ENCODE measurements at places on chromosomes 12 and 14. TPM values are rescaled to one million over a fixed set of nuclear protein-coding genes. Genes with fewer than 3 reads are reported as not detected.

The CAPZA3 gene
- total RNA-seq, result not detected

The PTGR2 gene
- 2.3 TPM for total RNA-seq

The SERPINA6 gene
- total RNA-seq, result not detected

The GLT1D1 gene
- total RNA-seq, result 9.5 TPM

The PRH2 gene
- total RNA-seq, result not detected

DNA sequence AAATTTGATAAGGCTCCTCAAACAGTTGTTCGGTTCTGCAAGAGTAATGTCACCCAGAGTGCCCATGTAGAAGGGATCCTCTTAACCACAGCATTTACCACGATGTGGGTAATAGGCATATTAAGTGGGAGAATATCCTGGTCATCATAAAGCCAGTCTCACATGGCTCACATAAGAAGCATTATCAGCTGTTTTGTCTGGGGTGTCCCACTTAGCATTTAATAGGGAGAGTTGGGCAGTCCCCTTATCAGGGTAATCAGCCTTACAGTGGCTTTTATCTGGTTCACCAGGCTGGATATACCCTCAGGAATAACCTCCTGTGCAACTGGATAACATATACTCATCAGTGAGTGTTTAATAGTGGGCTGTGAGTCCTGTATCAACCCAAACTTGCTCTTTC lies 12.9 kb upstream of the TMEM263 start:
- no peak for DNase-seq

DNA sequence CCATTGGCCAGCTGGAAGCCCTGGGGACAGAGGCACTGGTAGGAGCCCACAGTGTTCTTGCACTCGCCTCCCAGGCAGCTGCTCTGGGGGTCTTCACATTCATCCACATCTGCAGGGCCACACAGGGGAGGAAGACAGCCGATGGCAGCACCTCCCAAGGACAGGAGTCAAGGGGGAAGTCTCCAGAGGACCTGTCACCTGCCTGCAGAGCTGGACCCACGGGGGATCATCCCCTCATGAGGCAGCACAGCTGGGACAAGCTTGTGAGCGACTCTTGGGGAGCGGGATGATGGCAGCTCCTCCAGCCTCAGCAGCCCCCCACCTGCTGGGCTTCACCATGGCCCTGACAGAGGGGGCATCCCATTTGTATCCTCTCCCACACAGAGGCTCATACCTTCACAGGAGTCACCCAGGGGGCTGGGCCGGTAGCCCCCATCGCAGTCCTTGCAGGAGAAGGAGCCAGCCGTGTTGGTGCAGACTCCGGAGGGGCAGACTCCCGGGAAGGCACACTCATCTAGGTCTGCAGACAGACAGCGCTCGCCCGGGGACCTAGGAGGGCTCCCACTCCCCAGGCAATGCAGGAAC lies 15.4 kb downstream of the ISCA2 start:
- DNase-seq, result peak; percentile 61

DNA sequence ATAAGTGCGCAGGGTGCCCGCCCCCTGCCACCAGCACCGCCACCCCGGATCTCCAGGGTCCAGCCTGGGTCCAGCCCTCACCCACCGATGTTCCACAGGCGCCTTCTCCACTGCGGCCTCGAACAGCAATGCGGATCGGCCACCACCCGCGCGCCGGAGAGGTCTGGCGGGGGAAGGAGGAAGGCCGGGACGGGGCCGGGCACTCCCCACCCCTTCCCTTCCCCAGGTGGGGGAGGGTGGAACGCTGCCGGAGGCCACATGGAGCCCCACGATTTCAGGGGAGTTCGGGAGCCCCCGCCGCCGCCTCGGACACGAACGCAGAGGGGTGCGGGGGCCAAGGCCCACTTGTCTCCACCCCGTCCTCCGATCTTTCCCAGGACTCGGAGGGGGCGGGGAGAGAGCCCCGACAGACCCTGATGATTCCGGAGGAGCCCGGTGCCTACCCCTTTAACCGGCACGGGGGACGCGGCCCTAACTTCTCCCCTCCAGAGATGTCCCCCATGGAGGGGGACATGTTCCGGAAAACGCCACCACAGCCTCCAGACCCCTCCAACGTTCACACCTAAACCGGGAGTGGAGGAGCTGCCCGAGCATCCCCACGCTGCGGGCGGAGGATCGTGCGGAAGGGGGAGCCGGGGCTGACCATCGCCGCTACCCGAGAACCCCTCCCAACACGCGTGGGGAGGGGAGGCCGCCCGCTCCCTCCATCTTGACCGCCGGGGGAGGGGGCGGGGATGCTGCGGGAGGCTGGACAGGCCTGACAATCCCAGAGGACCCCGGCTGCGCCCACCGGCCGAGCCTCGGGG lies 1.1 kb downstream of the ATXN2 start:
- peak; percentile 12 for DNase-seq

DNA sequence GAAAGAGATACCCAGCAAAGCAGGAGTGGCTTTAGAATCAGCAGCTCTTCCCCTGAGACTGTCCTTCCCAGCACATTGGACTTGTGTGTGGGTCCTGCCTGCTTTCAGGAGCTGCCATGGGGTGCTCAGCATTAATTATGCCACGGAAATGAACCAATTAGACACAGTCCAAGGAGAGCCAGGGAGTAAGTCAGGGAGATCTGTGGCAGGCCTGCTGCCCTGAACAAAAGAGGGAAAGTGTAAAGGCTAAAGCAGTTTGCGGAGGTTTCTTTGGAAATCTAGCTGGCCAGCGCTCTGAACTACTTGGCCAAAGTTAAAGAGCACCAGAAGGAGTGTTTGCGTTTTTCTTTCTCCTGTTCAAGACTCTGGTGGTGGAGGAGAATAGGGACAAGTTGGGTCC lies 65.7 kb upstream of the SRSF5 start:
- no peak for DNase-seq

DNA sequence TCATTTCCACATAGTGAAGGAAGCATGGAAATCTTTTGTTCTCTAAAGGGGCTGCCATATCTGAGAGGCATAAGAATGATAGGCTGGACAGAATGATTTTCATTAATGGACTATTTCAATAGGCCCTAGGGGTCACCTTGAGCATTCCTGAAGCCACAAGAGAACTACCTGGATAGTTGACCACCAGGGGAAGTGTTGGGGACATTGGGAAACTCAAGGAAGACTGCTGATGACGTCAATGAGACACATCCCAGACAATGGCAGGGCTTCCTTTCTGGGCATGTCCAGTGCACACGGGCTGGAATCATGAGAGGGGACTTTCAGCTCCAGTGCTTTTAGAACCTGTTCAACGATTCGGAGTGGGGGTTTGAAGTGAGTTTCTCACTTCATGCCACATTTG lies 48.8 kb upstream of the CHST11 start:
- no peak for DNase-seq

DNA sequence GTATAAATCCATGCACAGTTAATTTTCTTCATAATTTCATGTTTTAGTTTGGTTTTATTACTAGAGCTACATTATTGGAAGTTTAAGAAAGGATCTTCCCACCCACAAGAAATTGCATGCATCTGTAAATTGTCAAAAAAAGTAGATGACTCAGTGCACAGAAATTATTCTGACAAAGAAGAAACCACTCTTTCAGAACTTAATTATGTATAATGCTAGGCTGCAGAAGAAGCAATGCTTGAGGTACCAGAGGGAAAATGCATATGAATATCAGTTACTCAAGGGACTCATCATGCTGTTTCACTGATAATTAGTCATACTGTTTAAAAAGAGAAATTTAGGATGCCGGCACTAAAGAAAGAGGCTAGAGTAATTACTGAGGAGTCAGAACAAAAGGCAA lies 147.0 kb downstream of the SLC16A7 start:
- no peak for DNase-seq

DNA sequence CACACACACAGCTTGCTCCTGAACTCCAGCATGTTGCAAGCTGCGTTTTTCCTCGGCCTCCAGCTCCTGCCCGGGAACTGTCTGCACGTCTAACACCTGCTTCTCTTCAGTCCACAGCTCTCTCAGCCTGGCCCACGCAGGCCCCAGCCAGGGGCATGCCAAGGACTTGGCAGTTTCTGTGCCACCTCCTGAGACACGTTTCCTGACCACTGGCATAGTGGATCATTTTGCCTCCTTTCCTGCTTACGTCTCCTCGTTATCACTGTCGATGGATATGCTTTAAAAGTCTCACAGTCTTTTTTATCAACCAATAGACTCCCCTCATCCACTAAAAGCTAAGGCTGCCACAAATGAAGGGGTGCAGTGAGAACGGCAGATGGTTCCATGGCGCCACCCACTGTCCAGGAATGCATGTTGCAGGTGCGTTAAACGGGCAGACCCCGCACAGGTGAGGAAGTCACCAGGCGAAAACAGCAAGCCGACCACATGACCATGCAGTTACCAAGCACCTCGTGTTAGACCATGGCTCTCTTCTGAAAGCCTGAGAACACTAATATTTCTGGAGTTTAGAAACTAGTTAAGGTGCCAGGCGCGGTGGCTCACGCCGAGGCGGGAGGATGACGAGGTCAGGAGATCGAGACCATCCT lies 14.7 kb upstream of the TEAD4 start:
- DNase-seq, result no peak

DNA sequence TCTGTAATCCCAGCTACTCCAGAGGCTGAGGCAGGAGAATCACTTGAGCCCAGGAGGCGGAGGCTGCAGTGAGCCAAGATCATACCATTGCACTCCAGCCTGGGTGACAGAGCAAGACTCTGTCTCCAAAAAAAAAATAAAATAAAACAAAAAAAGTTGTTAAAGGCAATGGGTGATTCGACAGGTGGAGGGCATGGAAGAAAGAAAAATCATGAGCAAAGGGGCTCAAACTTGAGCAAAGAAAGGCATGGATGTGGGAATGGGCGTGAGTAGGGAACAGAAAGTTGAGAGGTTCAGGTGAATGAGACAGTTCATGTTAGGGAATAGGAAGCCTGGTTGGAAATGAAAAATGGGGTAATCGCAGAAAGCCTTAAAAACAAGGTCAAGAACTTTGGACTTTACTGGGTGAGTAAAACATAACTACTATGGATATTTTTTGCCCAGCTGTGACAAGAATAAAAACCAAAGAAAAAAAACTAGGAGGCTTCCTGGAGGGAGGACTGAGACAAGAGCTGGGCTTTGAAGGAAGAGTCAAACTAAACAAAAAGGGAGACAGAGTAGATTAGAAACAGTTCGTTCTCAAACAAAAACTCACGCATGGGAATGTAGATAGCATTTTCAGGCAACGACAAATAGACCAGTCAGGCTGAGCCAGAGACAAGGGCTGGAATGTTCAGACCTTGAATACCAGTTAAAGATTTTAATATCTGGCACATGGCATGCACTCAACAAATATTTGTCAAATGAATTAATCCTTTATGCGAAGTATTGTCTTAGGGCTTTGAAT lies 18.8 kb downstream of the PYM1 start:
- no peak for DNase-seq

DNA sequence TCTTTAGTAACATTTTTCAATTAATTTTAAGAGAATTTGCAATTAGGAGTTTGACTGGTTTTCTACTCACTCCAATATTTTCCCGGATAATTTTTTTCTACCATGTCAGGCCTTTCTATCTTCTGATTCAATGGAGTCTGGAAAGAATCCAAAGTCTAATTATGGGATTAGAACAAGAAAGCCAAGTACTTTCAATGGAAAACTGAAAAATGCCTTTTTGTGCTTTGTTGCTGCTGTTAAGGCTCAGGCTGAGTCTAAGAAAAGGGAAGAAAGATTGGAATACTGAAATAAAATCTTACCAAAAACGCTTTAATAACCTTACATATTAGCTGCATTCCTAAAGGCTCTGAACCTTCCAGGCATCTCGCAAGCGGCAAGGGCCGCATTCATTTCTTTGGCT lies 24.4 kb upstream of the DHRS4 start:
- no peak for DNase-seq

- no peak for DNase-seq
Measured at GRCh38 chr14:103656031-103656755, 27.2 kb downstream of the KLC1 start.

DNA sequence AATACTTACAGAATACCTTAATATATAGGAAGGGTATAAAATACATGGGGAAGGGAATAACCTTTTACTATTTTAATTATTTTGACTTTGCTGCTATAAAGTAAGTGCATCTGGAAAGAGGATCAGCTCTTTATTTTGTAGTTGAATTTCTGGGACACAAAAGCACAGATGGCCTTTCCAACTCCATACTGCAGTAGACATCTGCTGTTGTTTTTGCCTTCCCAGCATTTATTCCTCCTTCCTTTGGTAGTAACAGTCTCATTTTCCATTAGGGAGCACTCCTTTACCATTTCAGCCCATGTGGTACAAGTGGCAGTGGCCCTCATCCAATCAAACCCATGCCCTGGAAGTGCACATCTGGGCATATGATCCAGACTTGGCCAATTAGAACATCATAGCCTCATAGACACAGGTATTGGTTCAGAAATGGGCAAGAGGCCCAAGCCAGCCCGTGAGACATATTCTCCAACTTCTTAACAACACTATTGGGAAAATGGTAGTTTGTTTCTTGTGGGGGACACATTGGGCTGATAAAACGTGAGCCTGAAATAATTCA lies 64.8 kb upstream of the YARS2 start:
- DNase-seq, result no peak

- DNase-seq, result no peak
Measured at GRCh38 chr14:24903337-24903736, 146.6 kb downstream of the STXBP6 start.

DNA sequence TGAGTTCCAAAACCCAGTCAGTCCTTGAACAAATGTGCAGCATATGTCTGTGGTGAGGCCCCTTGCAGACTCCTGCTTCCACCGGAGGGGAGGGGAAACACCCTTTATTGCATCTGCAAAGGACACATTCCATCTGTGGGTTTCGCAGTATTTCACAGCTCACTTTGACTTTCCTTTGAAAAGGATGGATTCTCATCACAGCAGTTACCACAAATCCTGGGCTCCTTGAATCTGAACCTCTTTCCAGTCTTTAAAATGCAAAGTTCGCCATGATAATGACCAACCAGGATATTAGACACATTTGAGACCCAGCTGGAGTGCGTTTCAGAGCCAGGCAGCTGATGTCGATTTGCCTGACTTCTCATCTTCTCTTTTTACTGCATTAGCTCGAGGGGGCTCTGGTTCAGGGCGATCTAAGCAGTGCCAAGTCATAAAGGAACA lies 242.4 kb downstream of the SLC15A4 start:
- DNase-seq, result no peak

GRCh38 chr12:24861766-24862540 lies 86.9 kb downstream of the BCAT1 start:
- DNase-seq, result no peak

- DNase-seq, result no peak
Measured at GRCh38 chr12:124015494-124016461, 42.8 kb downstream of the ZNF664 start.

DNA sequence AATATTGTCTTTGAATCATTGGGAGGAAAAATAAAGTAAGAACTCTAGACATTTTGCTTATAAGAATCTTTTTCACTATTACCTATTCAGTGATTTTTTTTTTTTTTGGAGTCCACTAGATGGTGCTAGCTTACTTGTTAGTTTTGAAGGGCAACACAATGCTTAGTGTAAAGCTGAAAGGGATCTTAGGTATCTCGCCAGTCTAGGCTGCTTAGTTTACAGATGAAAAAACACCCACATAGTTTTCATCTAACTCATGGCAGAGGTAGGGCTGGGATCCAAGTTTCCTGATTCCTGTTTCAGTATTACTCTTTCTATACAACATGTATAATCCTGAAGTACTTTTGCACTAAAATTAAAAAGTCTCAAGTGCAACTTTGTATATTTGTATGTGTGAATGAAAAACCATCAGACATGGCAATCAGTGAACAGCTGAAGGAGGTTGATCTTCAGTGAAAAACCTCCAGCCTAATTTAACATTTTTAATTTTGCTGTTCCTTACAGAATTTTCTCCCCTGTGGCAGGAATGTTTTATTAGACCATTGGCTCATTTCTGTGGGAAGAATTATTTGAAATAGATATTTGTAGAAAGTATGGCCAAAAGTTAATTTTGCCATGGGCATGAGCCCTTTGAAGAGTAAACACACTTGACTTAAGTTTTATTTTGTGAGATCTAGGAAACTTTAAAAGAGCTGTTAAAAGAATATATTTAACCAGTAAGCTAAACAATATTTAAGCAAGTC lies 40.7 kb downstream of the LRRIQ1 start:
- DNase-seq, result no peak

All from ascending aorta (tissue), 2 donors.